ENCODE measurements at places on chromosomes 5 and 9.

DNA sequence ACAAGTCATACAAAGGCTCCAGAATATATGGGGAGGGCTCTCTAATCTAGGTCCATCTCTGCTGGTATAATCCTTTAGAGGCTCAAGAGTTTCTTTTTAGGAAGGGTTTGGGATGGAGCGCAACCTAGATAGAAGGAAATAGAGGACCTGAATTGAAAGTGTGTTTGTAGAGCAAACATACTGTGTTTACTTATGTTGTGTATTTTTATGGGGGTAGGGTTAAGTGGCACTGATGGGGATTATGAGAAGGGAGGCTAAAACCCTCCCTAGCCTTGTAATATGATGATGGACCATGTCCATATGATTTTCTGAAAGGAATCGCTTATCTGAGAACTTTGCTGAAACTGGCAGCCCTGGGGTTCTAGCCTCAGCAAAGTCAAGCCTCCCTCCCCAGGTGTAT is 4.4 kb upstream of the ELL2 start:
- DNase-seq = no peak

- DNase-seq = no peak
Observed at GRCh38 chr5:122921826-122922225, 76.4 kb downstream of the SNX24 start.

GRCh38 chr5:180350711-180351465 is 2.2 kb downstream of the GFPT2 start:
- peak; percentile 63 for DNase-seq

- no peak for DNase-seq
Observed at GRCh38 chr5:92864591-92864990, 716.4 kb downstream of the NR2F1-AS1 start.

DNA sequence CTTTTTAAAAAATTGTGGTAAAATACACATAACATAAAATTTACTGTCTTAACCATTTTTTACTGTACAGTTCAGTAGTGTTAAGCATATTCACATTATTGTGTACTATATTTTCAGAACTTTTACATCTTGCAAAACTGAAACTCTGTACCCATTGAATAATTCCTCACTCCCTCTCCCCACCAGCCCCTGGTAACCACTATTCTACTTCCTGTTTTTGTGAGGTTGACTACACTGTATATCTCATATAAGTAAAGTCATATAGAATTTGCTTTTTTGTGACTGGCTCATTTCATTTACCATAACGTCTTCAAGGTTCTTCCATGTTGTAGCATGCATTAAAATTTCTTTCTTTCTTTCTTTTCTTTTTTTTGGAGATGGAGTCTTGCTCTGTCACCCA is 87.0 kb downstream of the LNPEP start:
- DNase-seq = no peak

DNA sequence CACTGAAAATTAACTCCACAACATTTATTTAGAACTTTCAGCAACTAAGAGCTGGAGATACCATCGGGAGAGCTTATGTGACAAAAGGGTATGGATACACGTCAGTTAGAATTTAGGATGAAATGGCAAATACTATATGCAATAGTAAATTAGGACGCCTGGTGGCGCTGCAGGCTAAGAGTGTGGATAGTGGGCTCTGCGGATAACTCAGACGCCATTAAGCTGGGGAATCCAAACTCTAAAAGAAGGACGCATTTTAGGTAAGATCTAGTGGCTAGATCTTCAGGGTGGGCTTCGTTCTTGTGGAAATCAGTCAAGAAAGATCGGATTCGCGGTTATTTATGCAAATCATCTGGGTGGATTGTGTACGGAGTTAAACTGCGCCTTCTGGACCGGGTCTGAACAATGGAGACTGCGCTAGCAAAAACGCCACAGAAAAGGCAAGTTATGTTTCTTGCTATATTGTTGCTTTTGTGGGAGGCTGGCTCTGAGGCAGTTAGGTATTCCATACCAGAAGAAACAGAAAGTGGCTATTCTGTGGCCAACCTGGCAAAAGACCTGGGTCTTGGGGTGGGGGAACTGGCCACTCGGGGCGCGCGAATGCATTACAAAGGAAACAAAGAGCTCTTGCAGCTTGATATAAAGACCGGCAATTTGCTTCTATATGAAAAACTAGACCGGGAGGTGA is at the start of gene PCDHB5:
Gene PCDHB5, plus strand, starts transcription at position 177 of the 688 bp plus-strand sequence. Its CDS starts 229 bp downstream, at position 406.
- DNase-seq = peak; percentile 60

GRCh38 chr5:18984559-18985080 is 1003.4 kb downstream of the CDH18 start:
- no peak for DNase-seq

GRCh38 chr5:83397658-83398057 is 73.9 kb upstream of the VCAN start:
- DNase-seq = no peak

DNA sequence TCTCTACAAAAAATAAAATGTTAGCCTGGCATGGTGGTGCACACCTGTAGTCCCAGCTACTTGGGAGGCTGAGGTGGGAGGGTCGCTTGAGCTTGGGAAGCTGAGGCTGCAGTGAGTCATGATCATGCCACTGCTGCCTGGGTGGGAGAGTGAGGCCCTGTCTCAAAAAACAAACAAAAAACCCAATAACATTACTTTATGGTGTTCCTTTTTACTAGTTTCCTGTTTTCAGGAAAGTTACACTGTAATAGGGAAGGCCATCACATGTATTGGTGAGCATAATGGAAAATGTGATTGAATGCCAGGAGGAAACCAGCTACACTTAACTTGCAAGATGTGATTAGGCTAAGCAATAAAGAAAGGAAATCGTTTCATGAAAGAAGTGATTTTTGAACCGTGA is 42.7 kb downstream of the SV2C start:
- DNase-seq = no peak

- DNase-seq = no peak
Observed at GRCh38 chr5:8068078-8068477, 199.1 kb downstream of the MTRR start.

- no peak for DNase-seq
Observed at GRCh38 chr5:109718216-109718615, 28.5 kb downstream of the MAN2A1 start.

DNA sequence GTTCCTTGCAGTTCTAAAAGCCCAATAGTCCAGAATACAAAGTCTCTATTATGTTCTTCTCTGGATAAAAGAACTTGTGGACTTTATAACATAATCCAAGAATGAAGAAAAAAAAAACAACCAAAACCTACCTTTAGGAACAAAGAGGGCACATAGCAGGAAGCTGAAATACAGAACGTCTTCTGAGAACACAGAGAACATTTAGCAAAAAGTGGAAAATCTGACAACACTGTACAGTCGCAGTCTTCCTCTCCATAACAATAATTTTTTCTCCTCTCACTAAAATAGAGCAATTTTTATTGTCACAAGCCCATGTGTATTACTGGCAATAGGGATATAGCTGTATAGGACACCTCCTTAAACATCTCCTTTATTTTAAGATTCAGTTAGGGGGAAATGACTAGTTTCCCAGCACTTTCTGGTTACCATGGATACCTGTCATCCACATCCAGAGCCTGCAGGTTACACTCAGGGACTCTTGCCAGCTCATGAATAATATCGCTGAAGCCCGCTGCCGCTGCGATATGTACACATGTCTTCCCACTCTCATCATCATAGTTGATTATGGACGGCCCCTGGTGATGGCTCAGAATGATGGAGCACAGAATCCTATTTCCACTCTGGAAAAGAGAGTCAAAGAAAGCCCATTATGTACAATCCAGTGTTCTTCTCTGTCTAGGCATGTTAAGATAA is 106.5 kb downstream of the ANKRD55 start:
- DNase-seq = no peak

- DNase-seq = peak; percentile 25
Observed at GRCh38 chr5:32302835-32303754, 9.6 kb downstream of the MTMR12 start.

DNA sequence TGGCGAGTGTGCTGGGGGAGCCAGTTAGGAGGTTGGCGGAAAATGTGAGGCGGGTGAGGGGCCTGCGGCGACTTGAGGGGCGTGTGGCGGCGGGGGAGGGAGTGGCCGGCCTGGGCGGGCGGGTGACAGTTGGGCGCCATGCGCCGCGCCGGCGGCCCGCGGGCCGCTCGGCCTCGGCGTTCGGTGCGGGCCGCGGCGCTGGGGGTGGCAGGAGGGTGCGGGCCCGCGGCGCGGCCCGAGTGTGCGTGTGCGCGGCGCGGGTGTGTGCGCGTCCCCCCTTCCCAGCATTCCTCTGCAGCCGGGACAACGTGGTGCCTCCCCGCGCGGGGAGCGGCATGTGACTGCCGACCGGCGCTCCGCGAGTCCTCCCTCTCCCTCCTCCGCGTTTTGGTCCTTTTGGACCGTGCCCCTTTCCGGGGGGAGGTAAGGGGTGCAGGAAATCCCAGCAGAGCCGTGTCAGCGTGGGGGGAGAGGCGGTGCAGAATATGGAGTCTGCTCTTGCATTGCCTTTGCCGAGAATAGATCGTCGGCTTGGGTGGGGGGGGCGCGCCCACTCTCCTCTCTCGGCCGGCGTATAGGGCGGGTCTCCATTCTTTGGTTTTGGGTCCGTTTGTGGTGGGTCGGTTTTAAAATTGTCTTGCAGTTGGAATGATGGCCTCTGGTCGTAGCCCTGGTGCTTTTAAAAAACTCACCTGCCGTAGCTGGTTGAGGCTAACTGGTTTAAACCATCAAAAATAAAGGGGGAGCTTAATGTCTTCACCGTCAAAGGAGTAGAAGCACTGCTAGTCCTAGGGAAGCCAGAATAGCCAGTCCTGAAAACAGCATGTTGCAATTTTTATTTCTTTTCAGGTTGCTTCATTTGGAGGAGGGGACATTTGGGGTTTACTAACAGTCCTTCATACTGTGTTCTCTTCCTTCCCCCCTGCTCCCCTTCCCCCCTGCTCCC is 2.0 kb downstream of the LARP1 start:
- DNase-seq = peak; percentile 48

DNA sequence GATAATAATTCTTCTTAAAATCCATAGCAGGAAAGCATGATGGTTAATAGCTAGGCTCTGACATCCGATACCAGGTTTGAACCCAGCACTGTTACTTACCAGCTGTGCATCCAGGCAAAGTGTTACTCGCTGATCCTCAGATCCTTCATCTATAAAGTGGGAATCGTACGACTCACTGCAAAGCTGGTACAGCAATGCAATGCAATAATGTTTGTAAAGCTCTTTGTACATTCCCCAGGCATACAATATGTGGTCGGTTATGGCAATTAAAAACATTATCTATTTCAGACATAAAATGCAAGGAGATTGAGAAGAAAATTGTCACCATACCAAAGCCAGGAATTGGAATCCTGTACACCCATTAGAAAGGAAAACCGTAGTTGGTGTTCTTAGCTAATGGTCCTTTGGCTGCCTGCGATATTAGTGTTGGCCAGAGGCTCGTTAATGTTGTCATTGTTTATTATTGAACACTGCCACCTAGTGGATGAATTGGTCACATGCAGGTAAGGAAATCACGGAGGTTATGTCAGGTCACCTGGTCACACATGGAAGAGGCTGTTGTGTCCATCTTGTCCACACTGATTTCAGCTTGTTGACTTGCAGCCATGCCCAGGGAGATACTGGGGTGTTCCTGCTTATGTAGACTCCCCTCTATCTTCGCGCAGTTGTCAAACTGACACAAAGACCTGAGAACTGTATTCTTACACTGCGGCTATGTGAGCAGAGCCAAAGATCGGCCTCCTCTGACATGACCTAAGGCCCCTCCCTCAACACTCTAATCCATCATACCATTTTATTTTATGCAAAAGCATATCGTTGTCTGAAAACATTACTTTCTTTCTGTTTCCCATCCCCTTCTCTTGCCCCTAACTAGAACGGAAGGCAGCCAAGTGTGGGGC is 87.5 kb upstream of the PPP2R2B start:
- DNase-seq = peak; percentile 89

GRCh38 chr5:81181576-81182316 is 51.4 kb upstream of the CKMT2 start:
- DNase-seq = peak; percentile 20

Measured in NCI-H82 (cell line).